Stimulated activated CD8-positive, alpha-beta memory T cell treated with anti-CD3 and anti-CD28 coated beads, Interleukin-7, amount 100 ng/mL, for 1 hour (primary cell): ENCODE measurements at places on chromosomes 6 and 20.
A peak's percentile ranks its signal among the peaks of the same experiment; 100 is the strongest.

- no peak for DNase-seq
Measured at GRCh38 chr20:1783245-1783644, 112.0 kb upstream of the SIRPA start.

DNA sequence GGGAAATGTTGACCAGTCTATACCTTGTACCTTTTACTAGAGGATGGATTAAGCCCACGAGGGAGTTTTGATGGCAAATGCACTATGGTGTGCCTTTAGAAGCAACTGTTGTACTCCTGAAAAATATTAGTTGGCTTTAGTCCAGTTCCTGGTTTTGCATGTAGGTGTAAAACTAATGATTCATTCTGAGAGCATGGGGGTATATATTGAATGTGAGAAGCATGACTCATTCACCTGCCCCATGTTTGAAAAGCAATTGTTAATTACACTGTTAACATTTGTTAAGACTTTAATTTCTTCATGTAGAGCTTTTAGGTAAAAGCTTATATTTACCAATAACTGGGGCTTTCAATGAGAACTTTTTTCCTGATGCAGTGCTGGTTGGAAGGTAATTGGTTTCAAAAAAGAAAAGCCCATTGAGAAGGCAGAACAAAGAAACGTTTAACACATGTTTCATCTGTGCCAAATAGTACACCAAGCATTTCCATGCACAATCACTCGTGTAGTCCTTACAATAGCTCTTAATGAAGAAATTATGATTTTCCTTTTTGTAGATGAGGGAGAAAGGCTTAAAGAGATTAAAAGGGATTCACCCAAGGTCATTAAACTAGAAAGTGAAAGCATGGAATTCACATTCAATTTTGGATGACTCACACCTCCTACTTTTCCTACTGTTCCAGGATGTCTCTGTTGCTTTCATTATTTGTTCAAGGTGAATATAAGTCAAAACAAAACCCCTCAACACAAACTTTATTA lies 134.1 kb downstream of the CCDC170 start:
- no peak for DNase-seq

DNA sequence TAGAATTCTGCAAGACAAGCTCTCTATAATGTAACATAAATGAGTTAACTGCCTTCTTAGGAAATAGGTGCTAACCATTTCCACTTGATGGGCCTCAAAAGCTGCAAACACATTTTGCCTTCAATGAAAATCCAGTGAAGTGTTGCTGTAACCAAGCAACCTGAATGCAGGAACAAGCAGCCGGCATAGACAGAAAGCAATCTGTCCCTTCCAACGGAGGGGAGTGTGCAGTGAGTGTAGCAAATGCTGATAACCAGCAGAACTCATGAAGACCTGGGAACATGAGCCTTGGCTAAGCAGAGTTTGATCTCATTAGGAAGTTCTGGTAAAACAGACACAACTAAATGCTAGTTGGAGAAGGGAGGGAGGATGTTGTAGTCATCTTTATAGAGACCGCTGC lies 697.8 kb downstream of the KIF16B start:
- DNase-seq, result no peak

DNA sequence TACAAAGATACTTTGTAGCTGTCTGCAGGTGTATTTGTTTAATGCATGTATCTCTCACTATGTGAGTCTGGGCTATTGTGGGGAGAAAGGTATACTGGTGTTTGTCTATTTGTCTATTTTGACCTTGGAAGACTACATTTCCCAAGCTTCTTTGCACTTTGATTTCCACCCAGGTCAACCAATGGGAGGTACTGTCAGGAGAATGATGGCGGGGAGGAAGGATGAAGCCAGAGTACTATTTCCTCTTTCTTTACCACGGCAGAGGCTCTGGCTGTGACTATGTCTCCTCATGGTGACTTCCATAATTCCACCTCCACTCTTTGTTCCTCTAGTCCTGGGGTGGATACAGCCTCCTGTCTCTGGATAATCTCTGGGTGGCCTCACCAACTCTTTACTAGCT lies 23.1 kb downstream of the LBP start:
- no peak for DNase-seq

- no peak for DNase-seq
Measured at GRCh38 chr6:76803038-76803580, 660.2 kb downstream of the HTR1B start.

DNA sequence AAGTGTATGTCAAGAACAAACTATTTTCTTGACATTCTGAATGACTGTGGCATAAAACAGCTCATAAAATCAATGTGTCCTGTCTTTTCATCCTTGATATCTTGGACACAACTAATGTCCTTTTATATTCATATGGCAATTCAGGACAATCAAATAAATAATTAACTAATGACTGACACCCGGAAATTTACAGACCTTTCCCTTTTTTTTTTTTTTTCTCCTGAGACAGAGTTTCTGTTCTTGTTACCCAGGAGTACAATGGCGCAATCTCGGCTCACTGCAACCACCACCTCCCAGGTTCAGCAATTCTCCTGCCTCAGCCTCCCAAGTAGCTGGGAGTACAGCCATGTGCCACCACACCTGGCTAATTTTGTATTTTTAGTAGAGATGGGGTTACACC lies 107.1 kb upstream of the LGSN start:
- DNase-seq, result no peak

DNA sequence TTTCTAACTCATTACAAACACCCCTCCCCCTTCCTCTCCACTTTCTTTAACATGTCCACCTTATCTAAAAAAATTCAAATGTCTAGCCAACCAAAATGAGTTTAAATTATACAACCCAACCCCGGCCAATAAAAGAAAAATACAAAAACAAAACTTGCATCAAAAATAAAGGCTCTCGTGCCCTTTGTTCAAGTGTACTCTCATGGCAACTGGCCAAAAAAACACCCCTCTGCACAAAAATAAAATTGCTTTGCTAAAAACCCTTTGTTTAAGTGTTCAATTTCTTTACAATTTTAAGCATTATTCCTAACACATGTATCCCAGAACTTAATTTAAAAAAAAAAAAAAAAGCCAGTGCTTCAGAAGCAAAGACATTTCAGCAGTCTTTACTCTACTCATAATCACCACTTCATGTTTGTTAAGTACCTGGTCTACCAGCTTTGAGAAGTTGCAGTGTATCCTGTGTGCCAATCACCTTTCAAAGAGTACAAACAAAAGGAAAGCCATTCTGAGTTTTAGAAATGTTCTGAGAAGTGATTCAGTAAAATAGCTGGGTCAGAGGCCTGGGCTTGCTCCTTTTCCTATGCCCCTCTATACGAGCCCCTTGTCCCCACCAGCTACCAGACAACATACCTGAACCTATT lies 87.5 kb downstream of the MDN1 start:
- DNase-seq, result no peak

- no peak for DNase-seq
Measured at GRCh38 chr6:56808871-56809359, 146.0 kb upstream of the BEND6 start.

DNA sequence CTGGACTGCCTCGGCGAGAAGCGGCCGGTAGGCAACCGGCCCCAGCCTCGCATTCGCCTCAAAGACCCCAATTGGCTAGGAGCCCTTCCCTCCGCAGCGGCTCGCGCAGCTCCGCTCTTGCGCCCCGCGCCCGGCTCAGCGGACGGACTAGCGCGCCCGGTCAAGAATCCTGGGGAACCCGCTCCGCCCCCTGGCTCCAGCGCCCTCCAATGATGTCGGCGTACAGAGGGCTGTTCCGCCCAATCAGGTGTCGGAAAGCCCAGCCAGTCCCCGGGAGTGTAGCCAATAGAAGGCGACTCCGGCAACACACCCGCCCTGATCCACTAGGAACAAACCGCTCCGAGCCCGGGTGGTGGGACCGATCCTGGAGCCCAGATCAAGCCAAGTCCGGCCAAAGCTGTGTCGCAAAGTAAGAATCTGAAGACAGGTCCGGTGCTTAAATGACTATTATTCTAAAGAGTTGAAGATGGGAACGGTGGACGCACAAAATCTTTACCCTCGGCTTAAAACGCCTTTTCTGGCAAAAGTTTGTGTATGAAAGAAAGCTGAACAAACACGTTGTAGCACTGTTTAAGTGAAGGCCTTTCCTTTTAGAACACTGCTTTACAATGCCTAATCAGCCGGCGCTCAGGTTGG lies 132.2 kb downstream of the OGFRL1 start:
- no peak for DNase-seq

- DNase-seq, result no peak
Measured at GRCh38 chr6:4802312-4802935, 26.2 kb downstream of the CDYL start.

DNA sequence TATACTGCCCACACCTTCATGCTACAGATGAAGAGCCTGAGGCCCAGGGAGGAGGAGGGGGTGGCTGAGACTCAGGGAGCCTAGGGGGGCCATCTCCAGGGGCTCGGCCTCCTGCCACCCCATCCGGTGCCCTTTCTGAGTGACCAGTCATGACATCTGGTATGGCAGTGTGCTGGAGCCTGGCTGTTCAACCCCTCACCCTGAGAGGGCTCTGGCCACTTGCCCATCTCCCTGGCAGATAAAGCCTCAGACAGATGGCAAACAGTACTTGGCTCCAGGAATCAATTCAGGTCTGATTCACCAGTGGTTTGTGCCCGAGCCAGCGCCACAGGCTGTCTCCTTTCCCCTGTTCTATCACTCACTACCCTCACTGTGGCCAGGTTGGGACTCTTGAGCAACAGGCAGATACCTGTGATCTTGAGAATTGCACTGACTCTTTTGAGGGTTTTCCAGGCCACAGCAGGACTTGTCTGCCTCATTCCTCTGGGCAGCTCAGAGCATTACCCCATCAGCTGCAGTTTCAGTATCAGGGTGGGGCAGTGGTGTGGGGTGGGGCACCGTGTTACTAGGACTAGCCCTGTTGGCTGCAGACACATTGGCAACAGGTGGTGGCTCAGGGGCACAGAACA lies 22.8 kb downstream of the SRSF3 start:
- DNase-seq, result no peak

GRCh38 chr20:59645271-59645670 lies 40.9 kb downstream of the PHACTR3 start:
- DNase-seq, result no peak

- DNase-seq, result no peak
Measured at GRCh38 chr6:76702187-76702586, 629.7 kb upstream of the IMPG1 start.

- DNase-seq, result no peak
Measured at GRCh38 chr6:156164701-156165452, 612.3 kb upstream of the ARID1B start.

DNA sequence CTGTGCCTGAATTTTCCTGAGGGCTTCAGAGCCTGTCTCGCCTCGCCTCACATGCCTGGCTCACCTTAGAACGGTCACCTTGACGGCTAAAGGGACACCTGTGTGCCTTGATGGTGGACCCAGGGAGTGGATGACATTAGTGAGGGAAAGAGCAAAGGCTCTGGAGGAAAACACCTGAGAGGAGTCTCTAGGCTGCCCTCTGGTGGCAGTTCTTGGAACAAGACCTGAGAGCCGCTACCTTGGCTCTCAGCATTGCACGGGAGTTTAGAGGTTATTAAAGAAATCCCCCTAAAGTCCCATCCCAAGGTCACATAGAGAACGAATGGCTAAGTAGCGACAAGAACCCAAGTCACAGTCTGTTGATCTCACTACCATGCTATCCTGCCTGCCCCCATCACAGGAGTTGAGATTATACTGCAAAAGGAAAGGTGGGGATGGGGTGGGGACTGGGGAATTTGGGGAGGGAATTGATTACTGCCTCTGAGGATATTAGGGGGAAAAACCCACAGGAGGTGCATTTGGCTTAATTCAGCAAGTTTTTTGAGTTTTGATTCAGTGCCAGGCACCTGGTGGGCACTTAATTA lies 7.9 kb upstream of the CDSN start:
- peak; percentile 48 for DNase-seq

DNA sequence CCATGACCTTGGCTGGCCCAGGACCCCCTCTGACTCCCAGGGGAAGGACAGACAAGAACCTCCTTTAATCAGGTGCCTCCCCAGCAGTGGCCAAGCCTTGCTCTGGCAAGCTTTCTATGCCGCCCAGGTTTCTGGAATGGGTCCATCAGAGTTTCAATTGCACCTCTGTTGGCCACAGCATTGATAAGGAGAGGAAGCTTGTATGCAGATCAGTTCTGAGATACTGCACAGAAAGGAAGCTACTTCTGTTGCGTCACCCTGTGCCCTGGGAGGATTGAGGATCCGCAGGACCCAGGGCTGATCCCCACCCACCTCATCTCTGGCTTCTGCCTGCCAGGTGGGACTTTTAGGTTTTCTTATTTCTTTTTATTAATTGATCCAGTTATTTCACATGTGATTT lies 167.2 kb downstream of the TFAP2C start:
- DNase-seq, result no peak

- DNase-seq, result no peak
Measured at GRCh38 chr20:44745598-44746366, at the start of gene KCNK15. KCNK15 (plus strand) TSS chr20:44745865; CDS start chr20:44745911, 46 bp downstream.

DNA sequence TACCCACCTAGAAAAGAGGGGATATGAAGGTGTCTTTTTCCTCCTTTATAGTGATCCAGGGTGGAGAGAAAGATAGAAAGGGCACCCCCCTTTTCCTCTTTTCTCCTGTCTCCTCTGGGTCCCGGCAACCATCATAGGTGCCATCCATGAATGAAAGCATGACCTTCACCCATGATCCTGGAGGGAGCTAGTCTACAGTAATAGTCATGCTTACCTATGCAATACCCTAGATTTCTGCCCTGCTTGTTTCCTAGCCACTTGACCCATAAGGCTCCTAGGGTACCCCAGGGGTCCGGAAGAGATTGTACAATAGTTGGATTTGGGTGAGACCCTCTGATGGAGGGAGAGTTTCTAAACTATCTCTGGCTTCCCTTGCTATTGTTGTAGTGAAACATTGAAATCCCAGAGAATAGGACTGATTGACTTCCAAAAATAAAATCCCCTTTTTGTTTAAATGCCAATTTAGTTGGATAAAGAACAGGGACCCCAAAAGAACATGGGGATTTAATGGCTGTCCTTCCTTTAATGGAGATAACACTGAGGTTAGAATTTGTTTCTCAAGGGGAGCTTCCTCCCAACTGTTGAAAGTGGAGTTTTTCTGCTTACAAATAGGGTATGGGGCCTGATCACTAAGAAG lies 366.8 kb upstream of the KHDRBS2 start:
- DNase-seq, result no peak

DNA sequence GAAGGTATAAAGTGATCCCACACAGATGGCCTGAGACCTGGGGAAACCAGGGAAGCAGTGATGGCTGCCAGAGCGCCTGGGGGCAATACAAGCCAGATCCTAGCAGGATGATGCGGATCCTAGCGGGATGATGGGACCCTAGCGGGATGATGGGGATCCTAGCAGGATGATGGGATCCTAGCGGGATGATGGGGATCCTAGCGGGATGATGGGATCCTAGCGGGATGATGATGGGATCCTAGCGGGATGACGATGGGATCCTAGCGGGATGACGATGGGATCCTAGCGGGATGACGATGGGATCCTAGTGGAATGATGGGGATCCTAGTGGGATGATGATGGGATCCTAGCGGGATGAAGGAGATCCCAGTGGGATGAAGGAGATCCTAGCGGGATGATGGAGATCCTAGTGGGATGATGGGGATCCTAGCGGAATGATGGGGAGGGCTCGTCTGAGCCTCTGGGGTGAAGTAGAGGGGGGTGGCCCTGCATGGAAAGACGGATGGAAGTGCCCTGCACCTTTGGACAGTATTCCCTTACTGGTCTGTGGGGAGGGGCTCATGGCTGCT lies 44.2 kb upstream of the CDH22 start:
- no peak for DNase-seq

GRCh38 chr20:46757754-46758678 lies 48.6 kb downstream of the SLC2A10 start:
- DNase-seq, result peak; percentile 11
